NCI-H1417 treated with DMSO at 0.1 percent for 48 hours (cell line): ENCODE measurements at places on chromosomes 16 and 17.

GRCh38 chr17:416293-417206 lies 63.9 kb upstream of the RPH3AL start:
- DNase-seq: no peak

DNA sequence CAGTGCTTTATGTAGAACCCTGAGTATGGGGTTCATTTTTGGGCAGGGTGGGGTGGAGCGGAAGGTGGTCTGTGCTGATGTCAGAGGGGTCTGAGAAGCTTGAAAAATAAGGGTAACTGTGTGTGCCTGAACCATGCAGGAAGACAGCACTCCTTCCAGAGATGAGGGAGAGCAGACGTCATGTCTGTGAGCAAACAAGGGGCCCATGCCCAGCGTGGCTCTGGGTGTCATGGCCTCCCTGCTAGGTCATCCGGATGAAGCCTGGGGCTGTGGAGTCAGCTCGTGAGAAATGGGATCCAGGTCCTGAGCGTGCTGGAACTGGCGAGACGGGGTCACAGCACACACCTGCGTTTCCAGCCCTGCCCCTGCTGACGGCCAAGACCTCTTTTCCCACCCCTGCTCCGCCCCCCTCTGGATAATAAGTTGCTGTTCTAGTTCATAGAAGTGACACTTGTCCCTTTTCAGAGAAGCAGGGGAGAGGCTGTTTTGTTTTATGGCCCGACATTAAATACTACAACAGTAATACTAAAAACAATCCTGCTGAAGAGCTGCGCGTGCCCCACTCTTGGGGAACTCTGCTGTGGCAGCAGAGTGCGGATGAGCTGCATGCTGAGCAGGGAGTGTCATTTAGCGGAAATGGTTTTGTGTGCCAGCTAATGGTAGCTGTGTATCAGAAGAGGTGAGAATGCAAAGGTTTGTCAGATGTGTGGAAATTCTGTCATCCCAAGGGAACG lies 92.6 kb downstream of the RPTOR start:
- DNase-seq: no peak

DNA sequence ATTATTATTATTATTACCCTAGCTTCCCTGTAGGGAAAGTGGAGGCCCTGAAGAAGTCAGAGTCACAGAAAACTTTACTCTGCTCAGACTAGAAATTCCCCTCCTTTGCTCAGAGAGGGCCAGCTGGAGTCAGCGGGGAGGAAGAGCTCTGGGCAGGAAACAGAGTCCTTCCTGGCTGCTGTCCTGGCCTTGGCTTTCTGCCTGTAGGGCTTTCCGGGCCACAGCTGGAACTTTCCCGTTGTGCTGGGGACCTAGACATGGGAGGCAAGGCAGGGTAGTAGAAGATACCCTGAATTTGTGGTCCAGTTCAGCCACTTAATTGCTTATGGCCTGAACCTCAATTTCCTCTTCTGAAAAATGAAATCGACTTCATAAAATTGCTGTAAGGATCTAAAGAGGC lies 14.0 kb upstream of the CCL2 start:
- DNase-seq: no peak

- no peak for DNase-seq
Measured at GRCh38 chr17:58624751-58625150, 67.1 kb downstream of the TEX14 start.

GRCh38 chr16:10964891-10965326 lies 20.5 kb downstream of the CLEC16A start:
- no peak for DNase-seq

- no peak for DNase-seq
Measured at GRCh38 chr17:49132699-49133364, at the start of gene B4GALNT2. TSS of gene B4GALNT2 (plus strand) at chr17:49132769. CDS start at chr17:49132793, 24 bp downstream.

DNA sequence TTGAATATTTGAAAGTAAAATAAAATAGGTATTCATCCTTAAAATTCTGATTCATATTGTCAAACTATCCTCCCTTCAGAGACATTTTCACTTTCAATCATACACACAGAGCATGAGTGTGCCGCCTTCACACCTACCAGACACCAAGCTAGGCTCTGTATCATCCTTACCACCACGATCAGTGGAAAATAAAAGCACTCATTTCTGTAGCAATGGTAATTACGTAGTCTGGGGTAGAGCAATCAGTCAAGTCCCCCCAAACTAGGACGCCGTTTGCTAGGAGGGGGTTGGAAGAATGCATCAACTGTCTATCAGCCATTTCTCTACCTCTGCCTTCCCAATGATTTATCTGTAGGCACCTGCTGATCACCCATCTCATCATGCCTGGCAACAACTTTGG lies 84.6 kb upstream of the GRIN2A start:
- DNase-seq: no peak

GRCh38 chr16:27385398-27385797 lies 16.6 kb upstream of the IL21R start:
- DNase-seq: no peak

DNA sequence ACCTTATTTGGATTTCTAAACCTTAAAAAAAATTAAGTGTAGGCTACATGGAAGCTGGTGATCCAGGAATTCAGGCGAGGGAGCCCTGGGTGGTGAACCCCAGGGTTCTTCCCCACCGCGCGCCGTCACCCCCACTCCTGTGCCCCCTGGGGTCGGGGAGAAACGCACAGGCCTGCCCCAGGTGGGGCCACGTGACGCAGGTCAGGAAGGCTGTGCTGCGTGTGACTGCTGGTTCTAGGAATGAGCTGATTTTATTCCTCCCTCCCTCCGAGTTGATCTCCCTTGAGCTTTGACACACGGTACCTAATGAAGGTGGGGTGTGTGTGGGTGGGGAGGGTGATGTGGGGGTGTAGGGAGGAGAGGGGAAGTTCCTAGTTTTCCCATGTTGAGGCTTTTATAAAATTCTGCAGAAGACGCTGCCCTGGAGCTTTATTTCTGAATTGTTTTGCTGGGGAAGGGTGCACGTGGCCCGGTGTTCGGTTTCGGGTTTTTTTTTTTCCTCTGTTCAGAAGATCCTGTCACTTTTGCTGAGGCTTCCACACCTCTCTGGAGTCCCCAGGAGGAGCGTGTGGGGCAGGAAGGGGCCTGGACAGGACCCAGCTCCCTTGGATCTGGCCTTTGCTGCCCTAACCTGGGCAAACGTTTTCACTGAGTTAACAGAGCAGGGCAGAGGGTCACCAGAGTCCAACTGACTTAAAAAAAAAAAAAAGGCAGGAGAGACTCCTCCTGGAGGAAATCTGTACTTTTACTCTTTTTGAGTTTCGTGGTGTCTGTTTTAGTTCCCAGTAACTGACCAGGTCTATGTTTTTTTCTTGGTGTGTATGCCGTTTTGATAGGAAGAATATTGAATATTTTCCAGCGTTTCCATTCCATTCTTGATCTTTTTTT lies 55.8 kb upstream of the GSE1 start:
- no peak for DNase-seq
